SHP77 (cell line): ENCODE measurements at places on chromosomes 6 and 20.

GRCh38 chr6:142478117-142478516 lies 176.3 kb downstream of the ADGRG6 start:
- no peak for DNase-seq

- no peak for DNase-seq
These were observed 63.6 kb downstream of the SSR1 start for GRCh38 chr6:7249391-7249790.

GRCh38 chr6:10416863-10417641 lies 2.2 kb upstream of the TFAP2A start:
- DNase-seq: no peak

- DNase-seq: no peak
These were observed 109.3 kb upstream of the FAM83B start for GRCh38 chr6:54737247-54737646.

GRCh38 chr6:150238336-150238741 lies 95.5 kb downstream of the PPP1R14C start:
- no peak for DNase-seq
